ENCODE measurements at places on chromosomes 5 and 9. TPM values are rescaled to one million over a fixed set of nuclear protein-coding genes. Genes with fewer than 3 reads are reported as not detected.

SLC36A2 gene
- not detected for total RNA-seq

MAN1B1 gene
- total RNA-seq = 54.0 TPM

- H3K4me1 ChIP-seq = no peaks in the 10 kb centered on the region
- H3K36me3 ChIP-seq = peaks cover 13% of the 10 kb centered on the region
- DNase-seq = no peak
- H3K27ac ChIP-seq = no peak overlapping the region
- no peaks in the 10 kb centered on the region for H3K27me3 ChIP-seq
- no peak overlapping the region for H3K4me3 ChIP-seq
Measured at GRCh38 chr9:20009606-20010005, 220.8 kb upstream of the SLC24A2 start.

- peaks cover 21% of the 10 kb centered on the region for H3K4me1 ChIP-seq
- peak overlapping the region; percentile 86 for H3K4me3 ChIP-seq
- H3K27me3 ChIP-seq = no peaks in the 10 kb centered on the region
- DNase-seq = no peak
Measured at GRCh38 chr9:136052472-136052880, 42.6 kb downstream of the NACC2 start.

DNA sequence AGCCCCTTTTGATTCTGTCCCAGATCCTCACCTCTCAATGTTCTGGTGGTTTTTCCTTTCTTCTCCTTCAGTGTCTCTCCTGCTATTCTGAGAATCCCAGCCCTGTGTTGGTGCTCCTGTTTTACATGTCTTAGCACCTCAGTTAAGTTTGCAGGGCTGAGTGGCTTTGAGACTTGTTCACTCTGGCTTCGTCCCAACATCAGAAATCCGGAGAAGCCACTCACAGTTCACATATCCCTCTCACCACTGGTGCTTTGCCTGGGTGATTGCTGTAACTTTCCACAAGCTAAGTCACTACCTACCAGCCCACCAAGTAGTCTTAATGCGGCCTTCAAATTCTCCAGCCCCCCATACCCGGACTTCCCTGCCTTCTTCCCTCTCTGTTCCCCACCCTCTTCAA, 40.2 kb downstream of the CYFIP2 start:
- H3K27ac ChIP-seq = peak overlapping the region; percentile 88
- no peaks in the 10 kb centered on the region for H3K4me1 ChIP-seq
- no peak for DNase-seq
- H3K36me3 ChIP-seq = no peaks in the 10 kb centered on the region
- H3K27me3 ChIP-seq = no peaks in the 10 kb centered on the region

GRCh38 chr9:5205071-5205470, 19.6 kb upstream of the INSL6 start:
- no peak overlapping the region for H3K27ac ChIP-seq
- peaks cover 3% of the 10 kb centered on the region for H3K27me3 ChIP-seq
- DNase-seq = no peak
- no peaks in the 10 kb centered on the region for H3K36me3 ChIP-seq
- no peak overlapping the region for H3K4me3 ChIP-seq
- no peaks in the 10 kb centered on the region for H3K4me1 ChIP-seq

DNA sequence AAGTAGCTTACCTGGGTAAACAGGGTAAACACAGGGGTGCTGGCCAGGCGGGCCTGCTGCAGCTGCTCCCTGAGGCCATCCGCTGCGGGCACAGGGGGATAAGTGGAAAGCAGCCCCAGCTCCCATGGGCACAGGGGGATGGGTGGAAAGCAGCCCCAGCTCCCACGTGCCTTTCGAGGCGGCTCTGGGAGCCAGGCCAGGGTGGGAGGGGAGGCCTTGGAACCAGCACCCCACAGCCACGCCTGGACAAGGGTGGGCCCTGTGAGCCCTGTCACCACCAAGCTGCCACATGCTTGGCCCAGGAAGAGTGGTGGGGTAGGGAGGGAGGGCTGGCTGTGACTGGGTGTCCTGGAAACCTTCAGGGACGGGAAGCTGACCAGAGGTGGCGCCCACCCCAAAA, 7.8 kb upstream of the CARD9 start:
- no peak overlapping the region for H3K4me3 ChIP-seq
- no peak overlapping the region for H3K27ac ChIP-seq
- peaks cover 7% of the 10 kb centered on the region for H3K36me3 ChIP-seq

DNA sequence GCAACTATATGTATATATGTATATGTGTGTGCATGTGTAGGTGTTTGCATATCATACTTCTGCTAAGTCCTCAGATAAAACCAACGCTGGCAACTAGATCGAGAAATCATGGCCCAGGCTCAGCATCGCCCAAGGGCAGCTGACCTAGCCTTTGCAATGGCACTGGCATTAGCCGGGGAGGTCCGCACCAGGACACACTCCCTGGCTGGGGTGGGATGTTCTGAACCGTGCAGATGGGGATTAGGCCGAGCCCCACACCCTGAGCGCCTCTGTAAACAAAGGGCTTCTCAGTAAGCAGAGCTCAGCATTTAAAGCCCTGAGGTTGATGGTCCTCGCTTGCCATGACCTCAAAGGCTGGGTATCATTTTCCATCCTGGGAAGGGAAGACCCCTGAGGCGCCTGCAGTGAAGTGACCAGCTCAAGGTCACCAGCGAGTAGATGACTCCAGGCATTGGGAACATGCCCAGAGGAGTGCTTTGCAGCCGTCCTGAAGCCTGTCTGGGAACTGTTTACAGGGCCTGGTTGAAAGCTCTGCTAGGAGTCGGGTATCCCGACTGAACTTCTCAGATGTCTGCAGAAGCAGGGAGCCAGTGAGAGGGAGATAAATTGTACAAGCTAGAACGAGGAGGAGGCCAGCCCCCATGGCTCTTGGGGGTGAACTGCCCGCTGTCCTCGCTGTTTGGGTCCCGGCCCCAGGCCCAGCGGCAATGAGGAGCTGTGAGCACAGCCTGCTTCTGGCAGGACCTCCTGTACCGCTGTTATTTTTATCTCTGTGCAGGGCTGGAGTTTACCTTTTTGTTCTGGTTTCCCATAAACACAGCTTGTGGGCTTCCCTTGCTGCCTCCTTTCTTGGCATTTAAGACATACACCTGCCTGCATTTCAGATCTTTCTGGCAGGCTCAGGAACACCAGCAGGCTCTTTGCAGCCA, 18.4 kb downstream of the GADD45G start:
- peaks cover 25% of the 10 kb centered on the region for H3K4me1 ChIP-seq
- peaks cover 41% of the 10 kb centered on the region for H3K27me3 ChIP-seq
- peak overlapping the region; percentile 71 for H3K27ac ChIP-seq
- DNase-seq = peak; percentile 18
- no peaks in the 10 kb centered on the region for H3K36me3 ChIP-seq
